GM10248 (cell line): ENCODE measurements at places on chromosomes 1 and 21.

DNA sequence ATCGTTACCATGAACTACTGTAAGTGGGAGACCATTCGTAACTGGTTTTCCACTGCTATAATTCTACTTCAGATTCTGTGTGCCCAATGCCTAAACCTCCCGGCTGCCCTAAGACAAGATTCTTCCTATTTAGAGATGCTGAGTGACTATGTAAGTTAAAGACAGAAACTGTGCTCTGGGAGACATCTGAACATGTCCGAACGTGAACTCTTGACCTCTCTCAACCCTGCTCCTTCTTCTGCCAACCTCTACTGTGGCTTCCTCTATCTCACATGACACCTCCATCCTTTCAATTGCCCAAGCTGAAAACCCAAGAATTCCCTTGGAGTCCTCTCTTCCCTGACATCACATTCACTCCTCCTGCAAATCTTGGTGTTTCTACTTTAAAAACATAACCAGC, 182.9 kb downstream of the AKT3 start:
- DNase-seq, result no peak

DNA sequence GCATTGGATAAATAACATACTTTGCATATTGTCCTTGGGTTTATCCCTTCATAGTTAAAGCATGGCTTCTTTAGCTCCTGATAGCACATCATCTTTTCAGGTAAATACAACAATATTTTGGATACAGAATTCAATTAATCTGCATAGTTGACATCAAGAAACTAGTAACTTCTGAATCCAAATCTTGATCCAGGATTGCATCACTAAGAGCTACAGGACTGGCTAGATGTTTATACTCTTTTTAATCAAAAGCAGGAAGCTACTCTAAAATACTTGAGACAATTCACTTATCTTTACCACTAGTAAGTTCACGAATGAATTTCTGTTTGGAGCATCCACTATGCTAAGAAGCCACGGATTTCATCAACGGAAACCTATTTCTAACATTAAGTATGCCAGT, 54.2 kb upstream of the SLC44A3 start:
- DNase-seq, result no peak

DNA sequence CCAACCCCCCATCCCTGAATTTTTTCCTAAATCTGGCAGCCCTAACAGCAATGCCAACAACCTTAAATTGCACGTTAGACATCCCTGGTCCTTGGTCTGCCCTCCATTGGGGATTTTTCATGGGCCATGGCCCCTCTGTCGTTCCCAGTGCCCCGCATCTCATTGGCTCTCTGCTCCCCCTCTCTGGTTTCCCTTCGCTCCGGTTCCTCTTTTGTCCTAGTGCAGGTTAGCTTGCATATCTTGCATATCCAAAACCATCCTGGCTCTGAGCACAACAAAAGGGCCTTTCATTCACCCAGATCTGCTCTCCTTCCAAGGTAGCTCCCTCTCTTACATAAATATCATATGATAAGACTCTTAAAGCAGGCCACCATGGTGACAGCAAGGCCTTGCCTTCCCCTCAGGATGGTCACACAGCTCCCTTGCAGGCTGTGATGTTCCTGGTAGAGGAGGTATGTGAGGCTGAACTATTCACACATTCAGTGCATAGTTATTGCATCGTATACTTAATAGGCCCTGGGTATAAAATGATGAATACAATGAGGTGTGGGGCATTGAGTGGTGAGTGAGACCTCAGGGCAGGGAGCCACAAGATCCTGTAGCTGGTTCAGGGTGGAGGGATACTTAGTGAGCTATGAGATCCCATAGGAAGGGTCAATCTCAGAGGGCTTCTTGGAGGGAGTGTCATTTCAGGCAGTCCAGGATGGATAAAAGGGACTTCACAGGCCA, 45.2 kb downstream of the TENT5C start:
- DNase-seq, result no peak

DNA sequence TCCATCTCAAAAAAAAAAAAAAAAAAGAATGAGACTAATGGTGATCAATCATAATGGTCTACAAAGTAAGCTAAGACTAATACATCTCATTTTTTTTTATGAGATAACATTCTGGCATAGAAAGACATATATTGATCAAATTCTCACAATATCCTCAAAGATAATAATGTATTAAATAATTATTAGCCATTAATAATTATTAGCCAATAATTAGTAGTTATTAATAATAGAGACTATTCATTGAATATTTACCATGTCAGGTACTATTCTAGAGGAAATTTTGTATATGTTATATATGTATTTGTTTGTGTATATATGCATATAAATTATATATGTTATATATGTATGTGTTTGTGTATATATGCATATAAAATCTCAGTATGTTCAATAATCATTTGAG, 137.7 kb upstream of the PTBP2 start:
- no peak for DNase-seq

- no peak for DNase-seq
These were observed 75.7 kb downstream of the SPSB1 start for GRCh38 chr1:9368356-9368755.

DNA sequence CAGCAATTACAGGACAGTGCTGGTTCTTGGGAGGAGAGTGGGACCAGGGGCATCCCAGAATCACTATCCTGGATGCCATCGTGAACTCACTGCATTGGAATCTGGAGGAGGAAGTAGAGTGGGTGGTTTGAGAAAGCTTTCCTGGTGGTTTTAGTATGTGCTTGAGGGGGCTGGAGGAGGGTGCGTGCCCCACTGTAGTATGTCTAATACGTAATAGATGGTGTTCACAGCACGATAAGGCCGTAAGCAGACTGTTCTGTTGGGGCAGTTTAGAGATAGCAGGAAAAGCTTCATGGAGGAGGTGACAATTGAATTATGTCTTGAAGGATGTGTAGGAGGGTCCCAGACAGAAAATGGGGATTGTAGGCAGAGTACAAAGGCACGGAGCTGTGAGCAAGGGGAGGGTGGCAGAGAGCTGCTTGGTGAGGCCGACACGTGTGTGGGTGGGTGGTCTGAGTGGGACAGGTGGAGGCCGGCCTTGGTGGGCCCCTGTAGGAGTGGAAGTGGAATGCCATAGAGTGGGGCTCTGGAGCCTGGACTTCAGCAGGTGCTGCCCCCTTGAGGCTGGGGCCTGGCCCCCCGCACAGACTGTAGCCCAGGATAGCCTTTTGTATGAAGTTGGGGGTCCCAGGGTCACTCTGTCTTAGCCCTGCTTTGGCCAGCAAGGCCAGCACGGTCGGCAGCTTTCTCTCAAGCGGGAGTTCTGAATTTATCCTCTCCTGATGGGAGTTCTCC, 37.0 kb downstream of the IL6R start:
- no peak for DNase-seq

DNA sequence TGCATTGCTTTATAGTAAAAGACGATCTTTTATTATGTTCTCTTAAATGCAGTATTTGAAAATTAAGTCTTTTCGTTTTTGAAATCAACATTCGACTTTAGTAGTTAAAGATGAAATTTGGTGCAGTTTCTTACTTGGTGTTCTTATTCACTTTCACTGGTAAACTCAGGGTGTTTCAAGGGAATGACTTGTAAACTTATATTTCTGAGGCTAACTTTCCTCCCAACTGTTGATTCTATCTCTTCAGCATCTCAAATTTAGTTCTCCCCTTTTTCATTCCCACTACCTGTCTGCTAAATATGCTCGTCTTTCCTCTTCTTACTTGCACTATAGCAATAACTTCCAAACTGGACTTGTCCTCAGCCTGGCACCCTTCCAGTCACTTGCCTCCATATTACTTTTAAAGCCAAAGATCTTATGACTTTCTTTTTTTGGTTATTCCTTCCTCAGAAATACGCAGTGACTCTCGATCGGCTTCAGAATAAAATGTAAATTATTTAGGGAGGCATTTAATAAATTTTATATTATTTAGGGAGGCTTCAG, 988 bp downstream of the SLC35A3 start:
- DNase-seq, result no peak

GRCh38 chr1:213934649-213935048, 53.1 kb upstream of the PROX1 start:
- DNase-seq, result no peak

DNA sequence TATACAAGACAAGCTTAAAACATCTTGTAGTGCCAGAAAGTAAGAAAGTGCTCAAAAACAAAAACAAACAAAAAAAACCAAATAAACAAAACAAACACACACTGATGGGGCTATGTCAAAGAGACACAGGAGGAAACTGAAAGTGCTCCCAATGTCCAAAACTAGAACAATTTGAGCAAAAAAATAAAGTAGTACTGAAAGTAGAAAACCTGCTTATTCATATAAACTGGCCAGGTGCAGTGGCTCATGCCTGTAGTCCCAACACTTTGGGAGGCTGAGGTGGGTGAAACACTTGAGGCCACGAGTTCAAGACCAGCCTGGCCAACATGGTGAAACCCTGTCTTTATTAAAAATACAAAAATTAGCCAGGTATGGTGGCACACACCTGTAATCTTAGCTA, 129.9 kb downstream of the GLUL start:
- DNase-seq, result no peak

GRCh38 chr1:185338719-185339622, 21.9 kb upstream of the IVNS1ABP start:
- peak; percentile 40 for DNase-seq

DNA sequence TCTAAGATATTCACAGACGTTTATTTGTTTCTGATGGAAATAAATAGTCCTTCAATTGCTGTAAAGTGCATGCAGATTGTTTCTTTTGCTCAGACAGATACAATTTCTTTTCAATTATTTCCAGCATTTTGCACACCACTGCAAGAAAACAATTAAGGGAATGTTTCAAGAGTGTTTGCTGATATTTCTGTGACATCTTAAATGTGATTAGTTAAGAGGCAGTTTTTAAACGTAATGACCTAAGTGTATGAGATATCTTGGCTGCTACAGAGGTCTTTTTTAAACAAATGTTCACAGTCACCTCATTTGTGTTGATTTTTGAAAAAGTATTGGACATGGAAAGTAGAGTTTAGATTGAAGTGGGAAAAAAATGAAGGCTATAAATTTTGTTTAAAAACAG, 262.3 kb upstream of the BRINP3 start:
- no peak for DNase-seq

DNA sequence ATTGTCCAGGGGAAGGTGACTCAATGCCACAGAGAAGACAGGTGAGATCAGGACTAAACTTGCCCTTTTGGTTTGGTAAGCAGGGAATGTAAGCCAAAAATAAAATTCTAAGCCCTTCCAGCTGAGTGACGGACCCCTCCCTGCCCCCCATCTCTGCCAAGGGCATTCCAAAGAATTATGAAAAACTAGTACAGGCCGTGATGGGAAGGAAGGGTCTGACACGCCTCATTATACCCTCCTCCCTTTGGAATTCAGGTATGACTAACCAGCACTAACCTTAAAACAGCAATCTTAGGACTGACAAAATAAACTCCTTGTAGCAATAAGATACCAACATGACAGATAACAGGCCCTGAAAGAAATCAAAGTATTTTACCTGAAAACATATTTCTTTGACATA, 99.6 kb downstream of the GABPA start:
- no peak for DNase-seq

- DNase-seq, result no peak
These were observed 7.8 kb downstream of the ADAMTS4 start for GRCh38 chr1:161190962-161191521.

- no peak for DNase-seq
These were observed 1.6 kb downstream of the E2F2 start for GRCh38 chr1:23529146-23530086.

- DNase-seq, result no peak
These were observed 46.2 kb downstream of the C1orf198 start for GRCh38 chr1:230822092-230822581.

GRCh38 chr1:69328186-69328585, 239.5 kb upstream of the LRRC7 start:
- DNase-seq, result no peak

- no peak for DNase-seq
These were observed 74.8 kb downstream of the CASZ1 start for GRCh38 chr1:10721381-10722321.

DNA sequence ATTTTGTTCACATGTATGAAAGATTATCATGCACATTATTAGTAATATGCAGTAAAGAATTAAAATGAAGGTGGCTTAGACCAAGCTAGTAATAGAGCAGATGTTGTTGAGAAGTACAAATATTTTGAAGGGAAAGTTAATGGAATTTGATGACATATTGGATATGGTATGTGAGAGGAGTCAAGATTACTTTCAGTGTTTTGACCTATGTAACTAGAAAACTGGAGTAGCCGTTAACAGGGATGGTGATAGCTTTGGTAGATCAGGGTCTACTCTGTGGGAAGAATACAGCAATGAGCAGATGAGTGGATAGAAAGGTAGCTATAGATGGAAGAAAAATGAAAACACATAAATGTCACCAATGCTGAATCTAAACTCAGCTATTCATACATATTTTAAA, 163.2 kb upstream of the LRRC7 start:
- no peak for DNase-seq

DNA sequence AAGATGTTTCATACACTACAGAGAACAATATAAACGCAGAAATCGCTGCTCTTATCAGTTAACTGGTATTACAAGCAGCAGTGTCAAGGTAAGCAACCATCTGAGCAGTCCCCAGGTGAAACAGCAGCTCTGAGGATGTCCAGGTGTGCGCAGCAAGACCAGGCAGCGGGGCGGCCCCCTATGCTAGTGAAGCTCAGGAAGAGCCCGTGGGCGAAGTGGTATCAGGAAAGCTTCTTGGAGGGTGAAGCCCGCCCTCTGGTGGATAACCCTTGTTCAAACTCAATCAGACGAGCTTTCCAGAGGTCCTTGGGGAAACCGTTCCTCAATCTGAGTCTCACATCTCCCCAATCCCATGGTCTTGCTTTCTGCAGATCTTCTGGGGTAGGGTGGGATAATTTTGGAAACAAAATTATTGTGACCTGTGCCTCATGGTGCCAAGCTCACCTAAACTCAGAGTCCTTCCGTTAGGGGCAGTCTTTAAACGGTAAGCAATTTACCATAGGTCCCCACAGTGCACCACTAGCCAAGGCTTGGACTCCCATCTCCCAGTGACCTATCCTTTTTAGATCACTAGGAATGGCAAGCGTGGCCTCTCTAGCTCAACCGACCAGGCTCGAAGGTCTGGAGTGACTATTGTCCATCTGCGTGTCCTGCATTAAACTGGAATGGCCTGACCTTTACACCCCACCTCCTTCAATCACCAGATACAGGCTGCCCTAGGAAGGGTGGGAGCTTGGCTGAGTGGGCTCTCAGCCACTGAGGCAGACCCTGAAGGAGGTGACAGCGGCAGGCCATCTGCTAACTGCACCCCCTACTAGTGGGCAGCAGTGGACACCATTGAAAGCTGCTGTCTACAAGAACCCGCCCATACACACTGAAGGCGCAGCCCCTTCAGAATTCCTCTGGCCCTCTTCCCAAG, 13.6 kb upstream of the FAM110D start:
- peak; percentile 81 for DNase-seq

DNA sequence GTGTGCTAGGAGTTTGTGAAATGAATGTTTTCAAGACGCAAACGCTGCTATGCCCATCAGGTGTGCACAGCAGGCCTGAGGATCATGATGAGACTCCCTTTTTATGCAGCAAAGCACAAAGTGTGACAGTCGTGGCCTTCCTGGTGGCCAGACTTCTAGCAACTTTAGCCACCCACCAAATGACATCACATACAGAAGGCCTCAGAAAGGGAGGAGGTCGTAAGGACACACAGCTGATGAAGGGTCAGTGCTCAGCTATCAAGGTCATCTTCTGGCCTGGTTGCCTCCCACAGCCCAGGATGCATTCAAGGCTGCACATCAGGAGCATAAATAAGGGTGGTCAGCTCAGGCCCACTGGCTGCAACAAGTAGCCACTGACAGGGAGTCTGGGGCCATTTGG, 36.6 kb downstream of the BMP8A start:
- no peak for DNase-seq
